Left renal cortex interstitium (tissue), 4 donors: ENCODE measurements at places on chromosomes 5 and 9.

DNA sequence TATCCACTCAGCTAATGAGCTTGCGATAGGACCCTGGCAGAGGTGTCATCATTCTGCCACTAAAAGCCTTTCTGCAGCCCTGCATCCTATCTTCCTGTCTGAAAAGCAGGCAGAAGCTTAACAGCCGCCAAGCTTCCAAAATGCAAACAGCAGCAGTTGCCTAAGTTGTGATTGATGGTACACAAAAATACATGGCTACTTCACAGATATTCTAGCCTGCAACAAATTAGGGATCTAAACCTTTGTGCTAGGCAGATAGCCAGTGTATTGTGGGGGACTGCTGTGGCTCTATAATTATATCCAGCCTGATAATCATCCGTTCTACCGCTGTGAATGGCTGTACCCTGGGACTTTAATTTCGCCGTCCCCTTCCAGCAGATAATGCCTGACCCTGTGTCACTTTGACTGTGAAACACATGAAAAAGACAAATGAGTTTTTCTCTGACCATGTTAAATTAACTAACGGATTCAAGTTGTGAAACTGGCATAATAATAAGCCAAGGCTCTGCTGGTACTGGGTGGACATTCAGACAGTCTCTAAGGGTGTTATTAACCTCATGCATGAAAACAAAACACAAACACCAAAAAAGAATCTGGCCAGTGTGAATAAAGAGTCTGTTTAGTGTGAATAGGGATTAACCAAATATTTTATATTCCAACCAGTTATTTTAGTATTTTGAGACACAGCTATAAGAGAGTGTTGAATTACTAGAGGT lies 45.9 kb downstream of the SEMA6A start:
- no peak for DNase-seq

DNA sequence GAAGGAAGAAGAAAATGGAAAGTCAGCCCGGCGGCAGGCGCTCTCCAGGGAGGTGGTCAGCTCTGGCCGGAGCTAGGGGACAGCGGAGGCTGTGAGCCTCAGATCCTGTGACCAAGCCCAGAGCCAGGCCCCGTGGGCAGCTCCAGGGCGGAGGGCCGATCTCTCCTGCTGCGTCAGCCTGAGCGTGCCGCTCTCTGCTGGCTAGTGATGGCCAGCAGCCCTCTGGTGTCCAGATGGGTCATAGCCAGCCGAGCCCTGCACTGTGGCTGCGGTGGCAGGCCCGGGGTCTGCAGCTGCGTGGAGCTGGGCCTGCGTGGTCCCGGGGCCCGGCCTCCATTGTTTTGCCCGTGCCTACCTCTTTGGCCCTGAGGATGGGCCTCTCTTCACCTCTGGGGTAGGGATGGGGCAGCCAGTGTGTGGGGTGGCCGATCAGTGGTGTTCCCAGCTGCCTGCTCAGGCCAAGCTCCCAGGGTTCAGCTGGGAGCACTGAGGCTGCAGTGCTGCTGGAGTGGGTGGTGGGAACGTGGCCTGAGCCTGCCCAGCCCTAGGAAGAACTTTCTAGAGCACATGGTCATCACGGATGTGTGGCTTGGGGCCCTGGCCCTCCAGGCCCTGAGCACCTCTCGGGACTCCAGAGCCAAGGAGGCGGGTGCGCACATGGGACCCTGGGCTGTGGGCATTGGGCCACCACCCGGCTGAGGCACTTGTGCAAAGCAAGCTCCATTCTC lies 17.1 kb upstream of the NRARP start:
- no peak for DNase-seq

DNA sequence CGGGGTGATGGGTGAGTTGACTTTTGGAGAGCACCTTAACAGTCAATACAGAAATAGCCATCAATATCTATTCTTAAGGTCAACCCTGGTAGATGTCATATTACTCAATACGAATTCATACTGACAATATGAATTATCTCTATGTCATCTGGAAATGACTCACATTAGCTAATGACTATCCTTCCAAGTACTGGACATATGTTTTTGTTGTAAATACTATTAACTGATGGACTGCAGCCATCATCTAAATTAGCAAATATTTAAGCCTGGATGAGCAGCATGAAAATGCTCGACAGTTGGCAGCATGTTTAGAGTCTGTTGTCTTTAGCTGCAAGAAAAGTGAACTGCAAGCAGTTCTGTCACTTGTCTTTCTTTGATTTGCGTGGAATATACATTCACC lies 19.6 kb upstream of the ISOC1 start:
- no peak for DNase-seq

DNA sequence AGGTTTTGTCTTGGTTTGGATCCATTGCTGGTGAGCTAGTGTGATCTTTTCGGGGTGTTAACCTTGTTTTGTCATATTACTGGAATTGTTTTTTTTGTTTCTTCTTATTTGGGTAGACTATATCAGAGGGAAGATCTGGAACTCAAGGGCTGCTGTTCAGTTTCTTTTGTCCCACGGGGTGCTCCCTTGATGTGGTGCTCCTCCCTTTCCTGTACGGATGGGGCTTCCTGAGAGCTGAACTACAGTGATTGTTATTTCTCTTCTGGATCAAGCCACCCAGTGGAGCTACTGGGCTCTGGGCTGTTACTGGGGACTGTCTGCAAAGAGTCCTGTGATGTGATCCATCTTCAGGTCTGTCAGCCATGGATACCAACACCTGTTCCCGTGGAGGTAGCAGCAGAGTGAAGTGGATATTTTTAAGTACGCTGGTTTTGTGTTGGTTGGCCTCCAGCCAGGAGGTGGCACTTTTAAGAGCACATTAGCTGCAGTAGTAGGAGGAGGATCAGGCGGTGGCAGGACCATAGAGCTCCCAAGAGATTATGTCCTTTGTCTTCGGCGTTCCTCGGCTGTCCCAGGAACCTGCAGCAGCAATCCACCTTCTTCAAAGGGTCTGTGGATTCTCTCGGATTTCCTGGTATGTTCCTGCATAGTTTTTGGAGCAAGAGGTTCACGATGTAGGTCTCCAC lies 27.2 kb downstream of the SCAMP1 start:
- no peak for DNase-seq

GRCh38 chr5:63697811-63698210 lies 264.4 kb downstream of the HTR1A start:
- no peak for DNase-seq
